Liver (tissue), 10 donors: ENCODE measurements at places on chromosomes 12 and 14. TPM values are rescaled to one million over a fixed set of nuclear protein-coding genes. Genes with fewer than 3 reads are reported as not detected.

The OR6C68 gene
- total RNA-seq = not detected

The PIK3C2G gene
- total RNA-seq = 14.0 TPM

The IFNG-AS1 gene
- total RNA-seq = not detected

The GLIPR1L1 gene
- not detected for total RNA-seq

The TMEM179 gene
- total RNA-seq = 0.37 TPM

The SLC25A3 gene
- total RNA-seq = 223 TPM

The BRAP gene
- total RNA-seq = 10.1 TPM

- no peak for DNase-seq
Observed at GRCh38 chr14:80798878-80799277, 142.7 kb downstream of the CEP128 start.

DNA sequence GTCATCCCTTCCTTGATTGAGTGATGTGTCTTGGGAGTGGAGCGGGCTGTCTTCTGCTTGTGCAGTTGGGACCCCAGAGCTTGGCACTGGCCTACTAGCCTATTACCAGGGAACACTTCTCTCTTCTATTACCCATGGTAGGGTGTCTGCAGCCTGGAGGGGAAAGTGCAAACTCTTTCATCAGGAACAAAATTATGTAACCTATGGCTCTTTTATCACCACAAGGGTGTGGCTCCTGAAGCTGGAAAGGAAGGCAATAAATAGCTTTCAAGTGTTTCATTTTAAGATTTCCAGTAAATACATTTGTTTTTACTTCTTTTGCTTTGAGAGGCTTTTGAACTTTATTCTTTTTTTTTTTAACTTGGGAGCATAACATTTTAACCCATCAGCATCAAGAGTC is 349.7 kb upstream of the FAR2 start:
- no peak for DNase-seq

- peak; percentile 35 for DNase-seq
Observed at GRCh38 chr12:22121224-22121623, 75.2 kb downstream of the CMAS start.

- no peak for DNase-seq
Observed at GRCh38 chr14:37678916-37679315, 83.5 kb downstream of the TTC6 start.

GRCh38 chr14:85421186-85421877 is 108.6 kb upstream of the FLRT2 start:
- DNase-seq = no peak

DNA sequence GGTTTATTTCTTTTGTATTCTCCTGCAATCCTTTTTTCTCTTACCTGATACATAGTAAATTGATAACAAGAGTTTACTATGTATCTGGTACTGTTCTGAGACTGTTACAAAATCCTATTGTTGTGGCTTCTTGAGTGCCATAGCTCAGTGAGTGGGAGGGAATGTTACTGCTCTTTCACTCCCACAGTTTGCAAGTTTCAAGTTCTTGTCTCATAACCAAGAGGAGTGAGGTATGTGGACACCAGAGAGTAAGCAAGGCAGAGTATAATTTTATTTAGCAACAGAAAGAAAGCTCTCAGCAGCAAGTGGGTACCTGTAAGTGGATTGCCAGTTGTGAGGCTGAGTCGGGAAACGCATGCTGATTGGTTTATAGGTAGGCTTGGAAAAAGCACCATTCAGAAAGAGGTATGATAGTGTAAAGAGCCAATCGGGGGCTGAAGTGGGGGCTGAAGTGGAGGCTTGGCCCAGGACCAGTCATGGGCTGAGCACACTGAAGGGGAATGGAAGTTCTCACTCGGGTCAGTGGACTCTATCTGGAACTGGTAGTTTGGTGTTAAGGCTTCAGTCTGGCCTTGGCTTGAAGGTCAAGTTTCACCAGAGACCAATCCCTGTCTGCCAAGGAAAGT is 850.8 kb downstream of the TMTC2 start:
- no peak for DNase-seq
